ENCODE measurements at places on chromosomes 2 and 18. TPM values are rescaled to one million over a fixed set of nuclear protein-coding genes. Genes with fewer than 3 reads are reported as not detected.

DNA sequence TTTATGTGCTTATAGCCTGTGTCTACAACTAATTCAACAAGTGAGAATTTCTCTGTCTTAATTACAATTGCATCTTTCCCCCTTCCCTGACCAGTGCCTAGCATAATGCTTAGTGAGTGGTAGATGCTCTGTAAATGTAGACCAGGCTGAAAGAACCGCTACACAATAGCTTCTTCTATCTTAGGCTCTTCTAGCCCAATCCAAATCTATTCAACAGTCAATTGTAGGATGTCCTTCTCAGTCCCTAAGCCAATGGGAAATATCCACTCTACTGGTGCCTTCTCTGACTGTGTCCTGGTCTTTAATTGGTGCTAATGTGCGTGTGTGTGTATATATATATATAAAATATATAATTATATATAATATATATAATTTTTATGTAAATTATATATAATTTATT is 34.1 kb upstream of the GCC2 start:
- no peak for DNase-seq
- H3K27ac ChIP-seq, result no peak overlapping the region
- H3K4me3 ChIP-seq, result no peak overlapping the region
- no peaks in the 10 kb centered on the region for H3K36me3 ChIP-seq

DNA sequence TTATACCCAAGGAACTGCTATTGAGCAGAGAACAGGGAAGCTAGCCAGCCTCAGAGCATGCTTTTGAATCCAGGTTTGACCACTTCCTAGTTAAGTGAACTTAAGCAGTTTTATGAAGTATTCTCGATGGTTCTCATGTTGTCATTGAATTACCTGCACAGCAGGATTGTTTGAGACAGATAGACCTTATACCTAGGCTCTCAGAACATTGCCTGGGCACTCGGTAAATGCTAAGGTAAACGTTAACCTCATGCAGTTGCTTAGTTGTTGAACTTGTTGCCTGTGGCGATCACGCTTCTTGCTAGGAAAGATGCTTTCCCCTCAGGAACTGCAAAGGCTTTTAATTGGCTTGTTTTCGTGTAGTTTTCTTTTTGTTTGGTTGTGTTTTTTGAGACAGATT is 34.0 kb upstream of the CHMP1B start:
- no peak overlapping the region for H3K27ac ChIP-seq
- H3K4me1 ChIP-seq, result no peaks in the 10 kb centered on the region
- H3K36me3 ChIP-seq, result no peaks in the 10 kb centered on the region
- H3K27me3 ChIP-seq, result peaks cover 22% of the 10 kb centered on the region
- H3K4me3 ChIP-seq, result no peak overlapping the region
- no peak for DNase-seq

GRCh38 chr2:23926290-23926749 is 603 bp downstream of the ATAD2B start:
- peak overlapping the region; percentile 96 for H3K4me3 ChIP-seq
- DNase-seq, result no peak
- peaks cover 43% of the 10 kb centered on the region for H3K4me1 ChIP-seq
- H3K36me3 ChIP-seq, result no peaks in the 10 kb centered on the region
- peaks cover 4% of the 10 kb centered on the region for H3K27me3 ChIP-seq
- peak overlapping the region; percentile 100 for H3K27ac ChIP-seq

- H3K4me3 ChIP-seq, result peak overlapping the region; percentile 84
- H3K27ac ChIP-seq, result peak overlapping the region; percentile 82
- H3K27me3 ChIP-seq, result no peaks in the 10 kb centered on the region
- no peaks in the 10 kb centered on the region for H3K36me3 ChIP-seq
- DNase-seq, result peak; percentile 48
Measured at GRCh38 chr2:213065583-213066442, 85.6 kb downstream of the IKZF2 start.

- H3K4me1 ChIP-seq, result peaks cover 51% of the 10 kb centered on the region
- peak overlapping the region; percentile 82 for H3K27ac ChIP-seq
- H3K4me3 ChIP-seq, result peak overlapping the region; percentile 98
- H3K27me3 ChIP-seq, result peaks cover 6% of the 10 kb centered on the region
Measured at GRCh38 chr2:46942143-46942526, 26.5 kb upstream of the MCFD2 start.

- no peak overlapping the region for H3K27ac ChIP-seq
- peaks cover 6% of the 10 kb centered on the region for H3K36me3 ChIP-seq
- no peak for DNase-seq
- peaks cover 22% of the 10 kb centered on the region for H3K4me1 ChIP-seq
- no peaks in the 10 kb centered on the region for H3K27me3 ChIP-seq
Measured at GRCh38 chr18:36101943-36102342, 27.2 kb downstream of the SLC39A6 start.

- H3K27ac ChIP-seq, result no peak overlapping the region
- no peak for DNase-seq
- peaks cover 73% of the 10 kb centered on the region for H3K4me1 ChIP-seq
Measured at GRCh38 chr2:234671716-234672115, 174.8 kb upstream of the ARL4C start.

DNA sequence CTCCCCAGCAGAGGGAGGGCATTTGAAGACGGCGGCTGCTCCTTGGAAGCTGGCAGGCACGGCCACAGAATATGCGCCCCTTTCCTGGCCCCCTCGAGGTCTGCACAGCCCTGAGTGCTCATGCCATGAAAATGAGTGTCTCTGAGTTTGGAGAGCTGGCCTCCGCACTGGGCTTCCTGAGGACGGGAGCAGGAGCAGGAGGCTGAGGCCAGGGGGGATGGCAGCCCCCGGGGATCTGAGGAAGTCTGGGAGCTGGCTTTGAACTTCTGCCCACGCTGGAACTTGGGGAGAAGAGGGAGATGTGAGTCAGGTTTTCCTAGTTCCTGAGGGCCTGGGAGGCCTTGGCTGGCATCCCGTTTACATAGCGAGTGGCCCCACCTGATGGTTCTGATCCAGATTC is 47.0 kb downstream of the RRM2 start:
- H3K4me3 ChIP-seq, result no peak overlapping the region
- H3K27me3 ChIP-seq, result peaks cover 1% of the 10 kb centered on the region
- H3K4me1 ChIP-seq, result peaks cover 14% of the 10 kb centered on the region
- no peak for DNase-seq

DNA sequence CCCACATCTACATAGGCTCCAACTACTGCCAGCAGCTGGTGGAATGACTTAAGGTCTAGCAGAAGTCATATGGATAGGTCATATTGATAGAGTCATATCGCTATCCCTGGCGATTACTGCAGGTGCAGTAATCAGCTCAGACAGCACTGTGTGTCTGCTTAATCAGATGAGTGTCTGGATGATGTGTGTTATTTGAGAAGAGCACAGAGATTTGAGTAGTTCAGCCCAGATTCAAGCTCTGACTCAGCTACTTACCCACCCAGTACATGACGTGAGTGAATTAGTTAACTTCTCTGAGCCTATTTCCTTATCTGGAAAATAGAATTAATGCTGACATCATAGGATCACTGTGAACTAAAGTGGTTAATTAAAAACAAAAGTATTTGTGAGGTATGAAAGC is 78.9 kb downstream of the EHD3 start:
- H3K4me3 ChIP-seq, result no peak overlapping the region
- no peak for DNase-seq
- peaks cover 13% of the 10 kb centered on the region for H3K4me1 ChIP-seq
- H3K36me3 ChIP-seq, result peaks cover 6% of the 10 kb centered on the region

GRCh38 chr18:22314420-22314819 is 103.3 kb downstream of the CTAGE1 start:
- H3K4me1 ChIP-seq, result peaks cover 32% of the 10 kb centered on the region
- peak overlapping the region; percentile 81 for H3K27ac ChIP-seq
- H3K36me3 ChIP-seq, result no peaks in the 10 kb centered on the region
- H3K4me3 ChIP-seq, result peak overlapping the region; percentile 42
- peak; percentile 73 for DNase-seq
- peaks cover 9% of the 10 kb centered on the region for H3K27me3 ChIP-seq

LIMS4 gene
- total RNA-seq, result 1.1 TPM

STARD6 gene
- 0.34 TPM for total RNA-seq

PSMA8 gene
- total RNA-seq, result not detected

TMEFF2 gene
- 0.38 TPM for total RNA-seq

Data from HFFc6 (cell line).